ENCODE measurements at places on chromosomes 7 and 10.

GRCh38 chr7:113199841-113200240, 81.5 kb upstream of the SMIM30 start:
- H3K27ac ChIP-seq, result no peak overlapping the region
- H3K4me1 ChIP-seq, result no peaks in the 10 kb centered on the region
- no peak overlapping the region for H3K4me3 ChIP-seq
- no peak for DNase-seq

- H3K27me3 ChIP-seq, result no peaks in the 10 kb centered on the region
- no peaks in the 10 kb centered on the region for H3K36me3 ChIP-seq
- H3K27ac ChIP-seq, result no peak overlapping the region
- no peak overlapping the region for H3K4me3 ChIP-seq
- DNase-seq, result no peak
Observed at GRCh38 chr7:117173035-117173770, 149.7 kb downstream of the WNT2 start.

DNA sequence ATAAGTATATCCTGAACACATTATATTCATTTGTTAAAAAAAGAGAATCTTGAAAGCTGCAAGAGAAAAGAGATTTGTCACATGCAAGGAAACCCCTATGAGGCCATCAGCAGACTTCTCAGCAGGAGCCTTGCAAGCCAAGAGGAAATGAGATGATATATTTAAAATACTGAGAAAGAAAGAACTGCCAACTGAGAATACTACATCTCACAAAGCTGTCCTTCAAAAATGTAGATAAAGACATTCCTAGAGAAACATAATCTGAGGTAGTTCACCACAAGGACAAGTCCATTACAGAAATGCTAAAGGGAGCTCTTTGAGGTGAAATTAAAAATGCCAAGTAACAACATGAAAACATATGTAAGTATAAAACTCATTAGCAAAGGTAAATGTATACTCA, 224.4 kb upstream of the MBL2 start:
- no peaks in the 10 kb centered on the region for H3K27me3 ChIP-seq
- DNase-seq, result no peak
- no peaks in the 10 kb centered on the region for H3K4me1 ChIP-seq

DNA sequence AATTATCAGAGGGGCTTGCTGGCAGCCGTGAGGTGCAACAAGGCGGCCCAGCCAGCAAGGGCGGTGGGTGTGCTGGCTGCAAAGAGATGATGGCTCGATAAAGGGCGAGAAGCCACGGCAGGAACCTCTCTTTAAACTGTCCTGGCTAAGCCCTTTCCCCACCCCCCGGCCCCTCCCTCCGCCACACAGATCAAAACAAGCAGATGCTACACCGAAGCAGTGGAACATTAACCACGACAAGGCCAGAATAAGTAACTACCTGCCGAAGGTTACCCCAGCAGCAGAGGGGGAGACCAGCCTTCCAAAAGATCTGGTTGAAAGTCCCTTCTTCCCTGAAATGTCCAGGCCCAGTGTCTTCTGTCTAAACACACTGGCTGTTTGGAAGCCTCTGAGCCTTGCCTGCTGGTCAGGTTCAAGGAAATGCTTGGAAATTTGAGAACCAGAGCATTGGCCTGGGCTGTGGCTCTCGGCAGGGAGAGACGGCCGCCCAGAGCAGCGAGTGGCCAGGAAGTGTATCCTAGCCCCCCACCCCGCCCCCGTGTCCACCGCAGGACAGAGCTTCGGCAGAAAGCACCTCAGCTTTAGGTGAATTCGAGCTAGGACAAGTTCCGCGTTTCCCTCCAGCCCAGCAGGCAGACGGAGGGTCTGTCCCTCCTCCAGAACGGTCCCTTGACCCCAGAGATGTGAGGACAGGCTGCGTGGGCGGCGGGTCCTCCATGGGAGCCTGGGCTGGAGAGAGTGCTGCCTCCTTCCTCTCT, 2.1 kb downstream of the FAM20C start:
- no peaks in the 10 kb centered on the region for H3K36me3 ChIP-seq
- H3K27ac ChIP-seq, result no peak overlapping the region
- no peak overlapping the region for H3K4me3 ChIP-seq

DNA sequence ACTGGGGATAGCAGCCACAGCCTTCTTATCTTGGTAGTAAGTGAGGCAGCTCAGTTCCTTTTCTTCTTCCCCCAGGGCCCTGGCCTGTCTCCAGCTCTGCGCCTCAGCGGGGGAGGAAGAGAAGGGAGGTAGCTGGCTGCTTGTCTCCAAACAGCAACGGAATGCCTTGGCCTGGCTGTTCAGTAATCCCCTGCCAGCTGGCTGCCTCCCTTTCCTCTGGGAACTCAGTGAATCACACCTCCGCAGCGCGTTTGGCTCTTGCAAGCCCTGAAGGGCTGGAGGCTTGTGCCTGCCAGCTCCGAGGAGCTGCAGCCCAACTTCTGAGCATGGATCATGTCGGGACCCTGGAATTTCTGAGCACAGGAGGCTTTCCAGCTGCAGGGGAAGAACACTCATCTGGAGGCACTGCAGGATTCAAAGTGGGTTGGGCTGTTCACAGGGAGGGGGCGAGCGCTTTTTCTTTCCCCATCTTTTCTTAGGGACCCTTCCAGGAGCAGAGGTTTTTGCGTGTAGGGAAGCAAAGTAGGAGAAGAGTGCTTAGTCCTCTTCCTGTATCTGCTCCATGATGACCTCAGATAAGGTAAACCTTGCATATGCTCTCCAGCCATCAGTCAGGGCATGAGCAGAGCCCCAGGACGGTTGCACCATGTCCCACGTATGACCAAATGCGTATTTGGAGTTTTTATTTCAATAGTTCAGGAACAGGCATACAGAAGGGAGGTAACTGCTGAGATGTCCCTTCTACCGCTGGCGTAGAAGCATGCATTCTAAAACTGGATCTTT, 253.2 kb upstream of the INHBA start:
- DNase-seq, result no peak
- no peaks in the 10 kb centered on the region for H3K36me3 ChIP-seq
- H3K27me3 ChIP-seq, result no peaks in the 10 kb centered on the region
- no peak overlapping the region for H3K27ac ChIP-seq

GRCh38 chr7:97126483-97127171, 9.1 kb downstream of the SDHAF3 start:
- no peaks in the 10 kb centered on the region for H3K4me1 ChIP-seq
- H3K36me3 ChIP-seq, result no peaks in the 10 kb centered on the region
- no peak overlapping the region for H3K4me3 ChIP-seq
- H3K27ac ChIP-seq, result no peak overlapping the region
- DNase-seq, result no peak

DNA sequence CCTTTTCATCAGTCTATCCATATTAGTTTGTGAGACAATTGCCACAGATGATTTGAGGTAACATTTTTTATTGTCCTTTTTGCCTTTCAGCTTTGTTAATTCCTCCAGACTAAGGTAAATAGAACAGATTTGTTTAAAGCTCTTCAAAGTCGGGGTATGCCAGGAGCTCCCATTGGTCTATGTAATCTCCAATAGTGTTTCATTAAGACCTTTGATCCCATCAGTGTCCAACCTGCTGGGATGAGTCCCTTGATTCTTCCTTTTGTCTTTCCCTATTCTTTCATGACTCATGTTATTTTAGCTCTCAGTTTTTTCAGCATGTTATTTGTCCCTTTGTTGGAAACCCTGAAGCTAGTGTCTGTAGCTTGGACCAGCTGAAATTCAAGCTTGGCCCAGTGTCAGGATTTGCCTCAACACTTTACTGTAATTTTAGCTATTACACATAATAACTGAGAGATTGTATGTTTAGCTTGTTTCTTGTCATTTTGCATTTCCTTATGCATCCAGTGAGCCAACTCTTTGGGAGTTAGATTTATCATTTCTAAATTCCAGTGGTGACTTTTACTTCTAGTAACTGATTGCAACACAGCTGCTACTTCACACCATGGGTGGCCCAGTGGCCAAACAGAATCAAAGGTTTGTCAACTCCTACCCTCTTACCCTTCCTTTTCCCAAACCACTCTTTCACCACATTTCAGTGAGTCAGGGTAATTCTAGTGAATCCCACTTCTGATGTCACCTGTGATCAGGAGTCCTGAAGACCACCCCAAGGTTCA, 15.3 kb downstream of the AGBL3 start:
- peaks cover 2% of the 10 kb centered on the region for H3K27me3 ChIP-seq
- no peak overlapping the region for H3K27ac ChIP-seq
- DNase-seq, result no peak

DNA sequence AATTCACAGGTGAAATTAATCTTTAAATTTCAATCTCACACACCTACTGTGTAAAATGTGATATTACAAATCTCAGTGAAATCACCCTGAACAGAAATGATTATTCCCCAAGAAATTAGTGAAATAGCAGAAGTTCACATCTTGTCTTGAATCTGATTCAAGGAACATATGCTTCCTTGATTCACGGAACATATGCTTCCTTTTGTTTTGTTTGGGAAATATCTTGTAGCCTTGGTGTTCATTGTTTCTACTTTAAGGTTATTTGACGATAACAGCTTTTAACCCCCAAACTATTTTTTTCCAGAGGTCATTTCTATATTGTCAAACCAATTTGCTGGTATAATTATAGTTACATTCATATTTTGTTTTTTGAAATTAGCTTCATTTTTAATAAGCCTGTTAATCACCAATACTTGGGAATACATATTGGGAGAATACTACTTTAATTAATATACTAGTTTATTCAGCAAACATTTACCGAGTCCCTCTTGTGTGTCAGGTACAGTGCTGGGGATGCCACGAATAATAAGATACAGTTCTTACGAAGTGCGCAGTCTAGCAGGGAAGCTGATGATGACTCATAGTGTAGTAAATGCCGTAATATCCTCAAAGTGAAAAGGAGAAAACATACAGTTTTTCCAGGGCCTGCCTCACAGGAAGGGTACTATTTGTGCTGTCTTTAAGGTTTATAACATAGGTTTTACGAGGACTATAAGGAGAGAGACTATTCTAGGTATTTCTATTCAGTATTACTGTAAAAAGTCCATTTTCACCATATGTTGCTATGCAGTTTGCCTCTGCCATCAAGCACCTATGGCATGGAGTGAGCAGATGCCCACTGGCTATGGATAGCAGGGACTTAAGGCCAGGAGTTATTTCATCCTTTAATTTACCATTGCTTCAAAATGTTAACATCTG, 32.5 kb downstream of the PRKAR2B start:
- H3K36me3 ChIP-seq, result no peaks in the 10 kb centered on the region
- no peak for DNase-seq
- no peaks in the 10 kb centered on the region for H3K27me3 ChIP-seq
- no peak overlapping the region for H3K4me3 ChIP-seq
- H3K4me1 ChIP-seq, result no peaks in the 10 kb centered on the region

- DNase-seq, result no peak
- H3K27ac ChIP-seq, result no peak overlapping the region
- H3K4me3 ChIP-seq, result no peak overlapping the region
- H3K4me1 ChIP-seq, result no peaks in the 10 kb centered on the region
- H3K36me3 ChIP-seq, result peaks cover 67% of the 10 kb centered on the region
Observed at GRCh38 chr7:135197906-135198655, 13.2 kb downstream of the WDR91 start.
